ENCODE measurements at places on chromosomes 4 and X.

- no peak for DNase-seq
Measured at GRCh38 chr4:112185334-112185733, 40.1 kb downstream of the FAM241A start.

DNA sequence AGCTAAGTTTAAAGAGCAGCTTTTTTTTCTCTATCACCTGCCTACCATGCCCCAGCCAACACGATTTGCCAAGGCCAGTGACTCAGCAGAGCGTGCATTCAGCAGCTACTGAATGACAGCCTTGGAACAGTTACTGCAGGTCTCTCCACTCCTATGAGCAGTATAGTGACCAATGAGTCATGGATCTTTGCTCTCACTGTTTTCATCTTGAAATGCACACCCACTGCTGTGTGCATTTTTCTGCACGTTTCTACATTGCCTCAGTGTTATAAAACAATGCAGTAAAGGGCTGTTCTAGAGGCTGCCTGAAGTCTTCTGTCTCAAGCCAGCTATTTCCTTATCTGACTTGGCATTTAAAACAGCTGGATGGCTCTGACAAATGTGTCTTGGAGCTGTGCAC, 66.0 kb upstream of the C4orf54 start:
- DNase-seq, result no peak

DNA sequence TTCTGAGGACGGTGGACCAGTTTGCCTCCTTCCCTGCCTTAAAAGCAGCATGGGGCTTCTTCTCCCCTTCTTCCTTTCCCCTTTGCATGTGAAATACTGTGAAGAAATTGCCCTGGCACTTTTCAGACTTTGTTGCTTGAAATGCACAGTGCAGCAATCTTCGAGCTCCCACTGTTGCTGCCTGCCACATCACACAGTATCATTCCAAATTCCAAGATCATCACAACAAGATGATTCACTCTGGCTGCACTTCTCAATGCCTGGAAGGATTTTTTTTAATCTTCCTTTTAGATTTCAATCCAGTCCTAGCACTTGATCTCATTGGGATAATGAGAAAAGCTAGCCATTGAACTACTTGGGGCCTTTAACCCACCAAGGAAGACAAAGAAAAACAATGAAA, 255.3 kb downstream of the RAPGEF2 start:
- no peak for DNase-seq

DNA sequence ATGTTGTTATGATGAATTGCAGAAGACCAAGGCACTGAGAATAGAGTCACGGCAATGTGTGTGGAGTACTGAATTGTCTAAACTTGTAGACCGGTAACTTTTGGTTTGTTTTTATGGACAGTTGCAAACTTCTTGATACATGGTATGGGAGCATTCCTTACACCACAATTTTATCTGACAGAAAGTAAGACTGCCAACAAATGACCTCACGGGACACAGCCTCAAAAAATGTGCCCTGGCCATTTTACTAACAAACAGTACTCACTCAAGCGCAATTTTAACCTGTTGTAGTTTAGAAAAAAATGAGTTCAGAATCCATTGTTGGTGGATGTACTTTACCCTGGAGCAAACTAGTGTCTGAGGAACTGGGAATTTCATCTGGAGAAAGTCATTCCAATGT, 321.2 kb downstream of the CAMK2D start:
- DNase-seq, result no peak

- DNase-seq, result no peak
Measured at GRCh38 chrX:124518885-124519284, 172.5 kb downstream of the SH2D1A start.

DNA sequence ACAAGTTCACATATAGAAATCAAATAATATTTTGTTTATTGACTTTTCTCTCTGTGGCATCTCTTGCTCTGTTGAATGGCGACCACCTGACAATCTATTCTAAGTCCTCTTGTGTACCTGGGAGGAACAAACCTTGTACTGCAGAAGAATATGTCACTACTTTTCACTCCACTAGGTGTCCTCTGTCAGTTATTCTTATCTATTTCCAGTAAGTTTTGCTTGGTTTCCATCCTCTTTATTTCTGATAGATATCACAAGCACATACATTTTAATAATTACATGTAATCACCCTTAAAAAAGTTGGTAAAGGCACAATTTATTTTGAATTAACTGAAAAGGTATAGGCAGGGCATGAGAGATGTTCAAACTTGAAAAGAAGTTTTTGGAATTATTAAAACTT, 238.4 kb downstream of the SNCA start:
- no peak for DNase-seq

- DNase-seq, result no peak
Measured at GRCh38 chrX:3485727-3486126, 139.3 kb upstream of the MXRA5 start.

DNA sequence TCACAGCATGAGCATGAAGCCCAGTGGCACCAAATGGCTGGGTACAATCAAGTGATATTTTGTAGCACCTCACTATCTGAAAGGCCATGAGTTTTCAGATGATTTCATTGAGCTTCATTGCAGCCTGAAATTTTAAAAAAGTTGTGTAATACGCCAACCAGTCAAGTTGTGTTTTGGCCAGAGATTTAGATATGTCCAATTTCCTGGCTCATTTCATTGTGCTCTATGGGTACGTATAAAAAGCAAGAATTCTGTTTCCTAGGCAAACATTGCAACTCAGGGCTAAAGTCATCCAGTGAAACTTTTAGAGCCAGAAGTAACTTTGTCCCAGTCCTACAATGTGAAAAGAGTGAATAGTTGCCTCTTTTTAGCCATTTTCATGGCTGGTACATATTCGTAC, 212.5 kb downstream of the GC start:
- DNase-seq, result no peak

- no peak for DNase-seq
Measured at GRCh38 chr4:138344054-138344453, 101.9 kb upstream of the SLC7A11 start.

DNA sequence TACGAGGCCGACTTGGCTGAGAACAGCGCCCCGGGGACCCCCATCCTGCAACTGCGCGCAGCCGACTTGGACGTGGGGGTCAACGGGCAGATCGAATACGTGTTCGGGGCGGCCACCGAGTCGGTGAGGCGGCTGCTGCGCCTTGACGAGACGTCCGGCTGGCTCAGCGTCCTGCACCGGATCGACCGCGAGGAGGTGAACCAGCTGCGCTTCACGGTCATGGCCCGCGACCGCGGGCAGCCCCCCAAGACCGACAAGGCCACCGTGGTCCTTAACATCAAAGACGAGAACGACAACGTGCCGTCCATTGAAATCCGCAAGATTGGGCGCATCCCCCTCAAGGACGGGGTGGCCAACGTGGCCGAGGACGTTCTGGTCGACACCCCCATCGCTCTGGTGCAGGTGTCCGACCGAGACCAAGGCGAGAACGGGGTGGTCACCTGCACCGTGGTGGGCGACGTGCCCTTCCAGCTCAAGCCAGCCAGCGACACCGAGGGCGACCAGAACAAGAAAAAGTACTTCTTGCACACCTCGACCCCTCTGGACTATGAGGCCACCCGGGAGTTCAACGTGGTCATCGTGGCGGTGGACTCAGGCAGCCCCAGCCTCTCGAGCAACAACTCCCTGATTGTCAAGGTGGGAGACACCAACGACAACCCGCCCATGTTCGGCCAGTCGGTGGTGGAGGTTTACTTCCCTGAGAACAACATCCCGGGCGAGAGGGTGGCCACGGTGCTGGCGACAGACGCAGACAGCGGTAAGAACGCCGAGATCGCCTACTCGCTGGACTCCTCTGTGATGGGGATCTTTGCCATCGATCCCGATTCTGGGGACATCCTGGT, 2.4 kb downstream of the PCDH7 start:
- no peak for DNase-seq

DNA sequence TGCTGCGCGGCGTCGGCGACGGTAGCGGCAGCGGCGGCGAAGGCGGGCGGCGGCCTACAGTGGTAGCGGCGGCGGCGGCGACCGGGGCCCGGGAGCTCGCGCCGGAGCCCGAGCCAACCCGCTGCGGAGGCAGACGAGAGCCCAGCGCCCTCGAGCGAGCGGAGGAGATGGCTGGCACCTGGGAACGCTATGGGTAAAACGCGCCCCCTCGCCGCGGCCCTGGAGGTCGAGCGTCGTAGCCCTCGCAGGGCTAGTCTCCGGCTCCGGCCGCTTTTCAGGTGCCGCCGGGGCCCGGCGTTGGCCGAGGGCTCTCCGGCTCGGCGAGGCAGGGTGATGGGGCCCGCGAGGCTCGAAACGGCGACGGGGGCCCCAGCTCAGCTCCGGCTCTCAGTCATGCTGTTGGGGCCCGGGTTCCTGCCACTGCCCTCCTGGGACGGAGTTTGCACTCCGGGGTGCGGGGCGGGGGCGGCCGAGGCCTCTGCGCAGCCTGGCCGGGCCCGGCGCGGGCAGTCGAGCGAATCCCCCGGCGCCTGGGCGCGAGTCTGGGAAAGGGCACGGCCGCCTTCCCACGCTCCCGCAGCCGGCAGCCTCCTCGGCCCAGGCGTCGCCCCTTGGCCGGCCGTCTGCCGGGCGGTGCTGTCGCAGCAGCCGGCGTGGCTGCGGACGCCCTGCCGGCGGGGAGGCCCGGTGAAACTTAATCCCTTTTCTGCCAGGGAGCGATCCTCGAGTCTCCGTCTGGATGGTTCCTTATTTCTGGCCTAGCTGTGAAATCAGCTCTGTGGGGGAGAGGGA, 768 bp downstream of the MID2 start:
- peak; percentile 2 for DNase-seq

GRCh38 chrX:103782640-103783039, 6.0 kb downstream of the PLP1 start:
- no peak for DNase-seq

DNA sequence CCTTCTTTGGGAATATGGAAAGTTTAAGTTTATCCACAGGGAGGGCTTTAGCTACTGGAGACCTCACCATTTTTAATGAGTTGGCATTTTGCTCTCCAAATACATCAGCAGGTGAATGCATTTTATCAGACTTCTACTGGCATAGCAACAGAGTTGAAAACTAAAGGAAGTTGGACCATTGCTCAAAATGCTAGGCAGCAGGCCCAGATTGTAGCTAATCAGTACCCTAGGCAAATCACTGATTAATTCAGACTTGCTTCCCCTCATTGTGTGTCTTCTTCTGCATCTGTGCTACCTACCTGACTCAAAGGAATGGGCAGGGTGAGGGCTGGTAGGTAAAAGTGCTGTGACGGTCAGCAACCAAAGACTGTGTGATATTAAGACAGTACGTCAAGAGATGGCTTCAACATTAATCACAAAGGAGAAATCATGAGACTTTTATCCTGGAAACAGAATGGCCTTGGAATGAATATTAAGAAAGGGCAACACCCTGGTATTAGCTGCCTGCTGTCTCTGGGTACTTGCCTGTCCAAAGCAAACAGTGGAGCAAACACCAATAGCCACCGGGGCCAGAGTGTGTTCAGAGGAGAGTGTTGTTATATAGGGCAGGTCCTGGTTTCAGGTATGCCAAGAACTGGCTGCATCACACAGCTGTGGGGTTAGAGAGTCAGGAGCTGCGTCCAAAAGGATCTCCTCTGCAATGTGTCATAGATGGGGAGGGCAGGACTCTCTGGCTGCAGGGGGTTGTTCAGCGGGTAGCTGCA, 17.1 kb upstream of the SMIM20 start:
- DNase-seq, result no peak

DNA sequence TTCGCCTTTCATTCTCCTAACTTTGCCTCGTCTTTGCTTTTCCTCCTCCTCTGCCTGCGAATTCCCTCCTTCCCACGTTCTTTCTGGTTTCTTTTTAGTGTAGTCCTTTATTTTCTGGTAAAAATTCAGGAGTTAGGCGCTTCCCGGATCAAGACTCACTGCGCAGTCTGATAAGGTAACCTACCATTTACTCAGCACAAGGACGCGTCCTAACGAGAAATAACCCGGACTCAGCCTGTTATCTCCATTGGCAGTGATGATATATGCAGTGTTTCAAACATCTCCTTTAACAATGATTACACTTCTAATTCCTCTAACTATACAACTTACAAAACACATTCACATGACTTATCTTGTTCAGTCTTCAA, 357 bp upstream of the ETNPPL start:
- DNase-seq, result no peak

- DNase-seq, result no peak
Measured at GRCh38 chrX:78119521-78120227, 15.6 kb downstream of the PGK1 start.

DNA sequence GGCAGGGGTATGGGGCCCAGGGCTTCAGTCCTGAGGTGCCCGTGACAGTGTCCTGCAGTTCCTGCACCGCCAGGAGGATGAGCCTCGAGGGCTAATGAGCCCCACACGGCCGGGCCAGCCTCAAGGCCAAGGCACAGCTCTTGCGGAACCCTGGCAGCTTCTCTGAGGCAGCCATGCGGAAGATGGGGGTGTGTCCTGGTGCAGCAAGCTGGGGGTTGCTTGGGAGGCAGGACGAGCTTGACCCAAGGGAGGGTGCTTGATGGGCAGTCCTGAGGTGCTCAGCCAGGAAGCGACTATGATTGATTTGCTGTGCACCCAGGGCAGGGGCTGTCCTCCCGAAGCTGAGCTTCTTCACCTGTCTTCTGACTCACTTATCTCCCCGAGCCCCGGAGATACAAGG, 9.1 kb upstream of the FGFR3 start:
- DNase-seq, result no peak

DNA sequence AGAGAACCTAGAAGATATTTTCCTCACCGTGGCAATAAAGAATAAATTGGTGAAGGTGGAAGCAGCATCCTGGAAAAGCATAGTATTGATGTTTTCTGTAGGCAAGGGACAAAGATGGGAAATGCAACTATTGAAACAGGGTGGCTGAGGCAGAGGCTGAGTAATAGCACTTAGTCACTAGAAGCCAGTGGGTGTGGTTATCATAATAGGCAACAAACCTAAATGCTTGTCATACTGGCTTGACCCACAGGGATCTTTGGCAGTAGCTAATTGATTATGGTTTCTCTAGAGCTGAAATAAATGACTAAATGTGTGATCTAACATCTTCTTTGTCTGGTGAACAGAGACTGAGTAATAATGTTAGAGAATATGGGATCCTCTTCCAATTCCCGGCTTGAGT, 353.6 kb upstream of the RPS6KA3 start:
- no peak for DNase-seq

DNA sequence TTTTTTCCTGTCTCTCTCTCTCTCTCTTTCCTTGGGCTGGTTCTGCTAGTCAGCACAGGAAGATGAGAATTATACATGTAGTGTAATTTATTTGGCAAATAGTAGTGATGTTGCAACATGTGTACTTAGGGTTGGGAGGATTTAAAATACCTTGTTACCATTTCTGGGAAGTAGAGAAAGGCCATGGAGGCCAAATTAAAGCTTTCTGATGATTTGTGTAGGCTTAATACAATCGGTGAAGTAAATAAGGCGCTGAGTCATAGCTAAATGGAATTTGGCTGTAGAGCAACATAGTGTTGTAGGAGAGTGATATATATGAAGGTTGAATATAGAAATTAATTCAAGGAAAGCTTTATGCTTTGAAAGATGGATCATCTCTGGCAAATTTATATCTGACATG, 295.3 kb downstream of the GRID2 start:
- DNase-seq, result no peak

- DNase-seq, result no peak
Measured at GRCh38 chrX:799808-800207, 169.2 kb downstream of the SHOX start.

DNA sequence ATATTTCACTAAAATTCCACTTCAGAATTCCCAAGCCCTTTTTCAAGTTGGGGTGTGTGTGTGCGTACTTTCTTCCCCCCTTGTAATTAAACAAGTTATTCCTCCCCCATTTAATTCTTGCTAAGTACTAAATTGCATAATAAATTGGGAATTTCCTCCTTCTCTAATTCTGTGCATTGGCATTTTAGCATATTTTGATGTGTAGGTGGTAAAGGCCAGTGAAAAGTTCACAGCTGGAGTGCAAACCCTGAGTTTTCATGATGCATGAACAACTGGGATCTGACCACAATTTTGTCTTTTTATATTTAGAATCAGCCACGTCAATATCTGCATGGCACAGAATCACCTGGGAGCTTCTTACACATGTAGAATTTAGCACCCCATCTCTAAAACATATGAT, 18.5 kb downstream of the ANXA3 start:
- no peak for DNase-seq

Measured in T-helper 2 cell (primary cell).